ENCODE measurements at places on chromosomes 1 and 21.

DNA sequence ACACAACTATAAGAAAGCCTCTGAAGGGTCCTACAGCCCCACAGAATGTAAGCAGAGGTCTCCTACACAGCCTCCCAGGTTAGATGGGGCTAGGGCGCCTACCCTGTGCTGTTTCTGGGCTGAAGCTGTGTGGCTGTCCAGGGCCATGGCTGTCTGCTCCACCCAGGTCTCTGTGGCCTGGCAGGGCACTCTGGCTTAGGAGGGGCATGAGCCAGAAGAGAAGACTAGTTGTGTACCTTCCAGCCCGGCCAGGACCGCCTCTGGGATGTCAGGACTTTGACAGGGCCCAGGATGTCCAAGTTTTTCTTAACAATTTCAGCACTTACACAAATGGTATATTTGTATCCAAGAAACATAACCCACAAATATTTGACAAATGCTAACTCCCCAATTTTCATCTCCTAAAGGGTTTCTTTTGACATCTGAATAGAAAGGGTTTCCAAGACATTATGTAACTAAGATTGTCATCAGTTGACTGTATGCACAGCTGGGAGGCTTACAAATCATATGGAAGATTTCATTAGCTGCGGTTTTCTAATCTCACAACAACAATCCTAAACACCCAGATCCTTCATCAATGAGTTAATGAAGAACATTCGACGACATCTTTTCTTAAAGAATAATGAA lies 80.5 kb downstream of the HSF2BP start:
- DNase-seq, result no peak

- DNase-seq, result no peak
Measured at GRCh38 chr1:185734929-185735700, 924 bp downstream of the HMCN1 start.

- DNase-seq, result no peak
Measured at GRCh38 chr1:42793824-42794223, 9.0 kb downstream of the TMEM269 start.

- DNase-seq, result no peak
Measured at GRCh38 chr1:170284951-170285350, 139.2 kb downstream of the NTMT2 start.

DNA sequence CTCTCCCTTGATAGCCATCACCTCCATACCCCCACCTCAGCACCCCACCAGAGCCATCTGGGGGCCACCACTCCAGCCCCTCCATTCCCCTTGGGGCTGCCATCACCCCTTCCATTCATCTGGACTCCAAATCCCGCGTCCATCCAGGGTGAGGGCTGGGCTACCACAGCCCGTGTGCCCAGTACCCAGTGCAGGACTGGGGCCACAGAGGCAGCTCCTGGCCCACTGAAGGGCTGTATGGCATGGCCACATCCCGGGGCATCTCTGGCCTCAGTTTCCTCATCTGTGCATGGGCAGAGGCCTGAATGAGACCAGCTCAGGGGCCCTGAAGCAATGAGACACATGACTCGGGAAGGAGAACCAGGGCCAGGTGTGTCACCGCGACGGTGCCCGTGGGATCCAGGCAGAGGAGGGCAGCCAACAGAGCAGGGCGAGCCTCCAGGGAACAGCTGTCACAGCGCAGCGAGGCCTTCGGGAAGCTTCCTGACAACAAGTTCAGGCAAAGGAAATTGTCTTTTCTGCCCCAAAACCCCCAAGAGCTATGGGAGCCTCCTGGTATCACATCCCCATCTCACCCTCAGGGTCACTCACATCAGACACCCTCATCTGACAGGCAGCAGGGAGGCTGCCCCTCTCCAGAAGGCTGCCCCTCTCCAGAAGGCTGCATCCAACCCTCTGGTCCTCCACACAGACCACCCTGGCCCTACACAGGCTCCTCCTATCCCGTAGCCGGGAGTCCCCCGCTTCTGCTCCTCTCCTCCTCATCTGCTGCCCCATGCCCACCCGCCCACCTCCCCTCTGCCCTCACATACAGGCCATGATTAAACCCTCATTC lies 76.3 kb downstream of the MEGF6 start:
- no peak for DNase-seq

- DNase-seq, result no peak
Measured at GRCh38 chr1:119718972-119719371, 7.2 kb downstream of the PHGDH start.

DNA sequence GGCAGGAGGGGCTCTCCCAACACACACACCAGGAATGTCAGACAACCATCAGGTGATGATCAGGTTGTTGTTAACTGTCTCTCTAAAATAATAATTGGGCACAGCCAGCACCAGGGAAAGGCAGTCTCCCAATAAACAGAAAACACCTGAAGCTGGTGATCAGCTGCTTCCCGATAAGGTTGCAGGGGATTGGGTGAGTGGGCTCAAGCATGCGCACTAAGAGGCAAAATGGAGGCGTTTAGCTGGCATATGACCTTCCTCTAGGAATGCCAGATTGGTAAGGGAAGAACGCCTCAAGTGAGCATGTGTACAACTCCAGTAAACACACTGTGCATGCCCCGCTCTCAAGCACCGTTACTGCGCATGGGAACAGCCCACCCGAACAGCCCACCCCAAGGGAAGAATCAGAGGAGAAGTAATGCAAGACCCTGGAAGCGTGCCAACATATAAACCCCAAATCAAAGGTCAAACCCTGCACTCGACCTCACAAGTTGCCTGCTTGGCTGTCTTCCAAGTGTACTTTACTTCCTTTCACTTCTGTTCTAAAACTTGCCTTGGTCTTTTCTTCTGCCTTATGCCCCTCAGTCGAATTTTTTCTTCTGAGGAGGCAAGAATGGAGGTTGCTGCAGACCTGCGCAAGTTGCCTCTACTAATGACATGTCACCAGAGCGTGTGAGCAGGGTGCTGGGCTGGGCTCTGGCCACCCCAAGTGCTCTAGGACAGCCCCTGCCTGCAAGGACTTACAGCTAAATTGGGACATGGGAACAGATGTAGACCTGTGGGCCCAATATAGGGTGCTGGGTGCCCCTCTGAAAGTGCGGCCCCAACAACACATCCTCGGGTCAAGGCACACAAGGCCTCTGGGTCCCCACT lies 200.8 kb downstream of the RHOU start:
- no peak for DNase-seq

DNA sequence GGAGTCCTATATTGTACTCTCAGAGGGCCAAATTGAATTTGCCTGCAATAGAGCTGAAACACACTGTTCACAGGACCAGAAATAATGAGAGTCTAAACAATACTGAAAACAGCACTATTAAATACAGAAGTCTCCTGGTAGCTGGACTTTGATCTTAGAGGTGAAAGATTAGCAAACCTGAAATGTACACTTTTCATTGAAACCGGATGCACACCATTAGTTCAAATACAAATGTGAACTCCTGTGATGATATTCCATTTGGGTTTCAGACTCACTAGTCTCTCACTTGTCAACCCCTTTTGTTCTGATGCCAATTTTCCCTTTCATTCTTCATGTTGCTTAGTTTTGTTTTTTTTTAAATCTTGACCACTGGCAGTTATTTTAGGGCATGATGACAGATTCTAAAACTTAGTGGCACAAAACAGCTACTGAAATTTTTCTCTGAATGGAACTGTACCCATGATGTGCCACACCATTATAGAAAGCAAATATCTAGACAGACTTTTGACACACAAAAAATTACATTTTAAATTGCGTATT lies 5.9 kb upstream of the TNFSF4 start:
- no peak for DNase-seq

- no peak for DNase-seq
Measured at GRCh38 chr1:184049836-184050468, 1.6 kb upstream of the TSEN15 start.

GRCh38 chr21:22575165-22575584 lies 1577.0 kb downstream of the NCAM2 start:
- DNase-seq, result no peak

DNA sequence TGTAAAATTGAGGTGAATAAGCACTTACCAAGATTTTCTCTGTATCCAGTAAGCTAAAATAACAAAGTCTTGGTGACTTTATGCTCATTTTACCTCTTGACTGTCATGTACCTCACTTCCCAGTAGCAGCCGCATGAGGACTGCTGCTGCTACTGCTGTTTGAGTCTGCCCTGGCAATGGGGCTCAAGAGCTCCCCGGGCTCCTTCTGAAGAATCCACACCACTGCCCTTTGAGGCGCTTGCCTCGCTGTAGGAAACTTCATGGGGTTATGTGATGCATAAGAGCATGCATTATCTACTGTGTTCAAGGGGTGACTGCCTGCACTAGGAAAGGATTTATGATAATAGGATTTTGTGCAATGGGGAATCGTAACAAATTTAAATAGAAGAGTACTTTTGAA lies 113.5 kb downstream of the NTNG1 start:
- no peak for DNase-seq

DNA sequence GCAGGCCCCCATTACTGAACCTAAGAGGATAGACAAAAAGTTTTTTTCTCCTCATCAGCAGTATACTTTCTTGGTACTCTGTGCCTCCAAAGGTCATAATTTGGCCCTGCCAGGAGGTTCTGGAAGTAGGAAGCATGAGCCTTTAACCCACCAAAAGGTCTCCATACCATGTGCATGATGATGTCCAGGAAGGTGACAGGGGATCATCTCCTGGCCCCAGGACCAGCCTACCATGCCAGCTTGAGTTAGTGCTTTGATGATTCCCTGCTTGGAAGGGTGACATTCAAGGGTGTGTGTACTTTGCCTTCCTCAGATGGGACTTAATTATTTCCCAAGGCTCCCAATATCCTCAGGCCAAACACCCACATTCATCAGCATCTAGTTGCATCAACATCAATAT lies 6.3 kb upstream of the SPRR1A start:
- no peak for DNase-seq

DNA sequence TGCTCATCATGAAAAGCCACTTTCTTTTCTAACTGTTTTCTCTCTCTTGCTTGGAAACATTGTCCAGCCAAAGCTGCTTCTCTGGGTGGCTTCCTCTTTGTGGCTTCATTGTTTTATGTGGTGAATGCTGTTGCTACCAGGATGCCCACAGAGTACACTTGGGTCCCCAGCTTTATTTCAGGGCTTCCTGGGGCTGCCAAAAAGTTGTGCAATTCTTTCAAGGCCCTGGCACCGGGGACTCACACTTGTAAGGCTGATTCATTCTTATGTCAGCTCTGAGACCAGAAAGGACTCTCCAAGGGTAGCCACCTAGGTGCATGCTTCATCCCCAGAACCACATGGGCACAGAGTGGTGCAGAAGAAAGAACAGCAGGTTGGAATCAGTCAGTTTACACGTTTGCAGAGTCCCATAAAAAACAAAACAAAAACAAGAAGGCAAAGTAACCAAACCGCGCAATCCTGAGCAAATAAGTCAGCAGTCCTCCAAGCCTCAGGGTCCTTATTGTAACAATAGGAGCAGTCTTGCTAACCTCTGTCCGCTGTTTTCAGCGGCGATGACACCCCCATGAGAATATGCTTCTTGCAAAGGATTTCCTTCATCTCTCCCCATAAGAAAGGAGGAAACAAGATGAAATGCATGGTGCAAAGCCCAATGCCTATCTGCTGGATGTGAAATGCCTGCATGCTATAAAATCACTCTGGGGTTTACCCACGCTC lies 89.9 kb upstream of the SSX2IP start:
- no peak for DNase-seq

- DNase-seq, result no peak
Measured at GRCh38 chr1:103283841-103284669, 175.7 kb upstream of the COL11A1 start.

GRCh38 chr21:46160907-46161632 lies 5.7 kb upstream of the FTCD start:
- no peak for DNase-seq

DNA sequence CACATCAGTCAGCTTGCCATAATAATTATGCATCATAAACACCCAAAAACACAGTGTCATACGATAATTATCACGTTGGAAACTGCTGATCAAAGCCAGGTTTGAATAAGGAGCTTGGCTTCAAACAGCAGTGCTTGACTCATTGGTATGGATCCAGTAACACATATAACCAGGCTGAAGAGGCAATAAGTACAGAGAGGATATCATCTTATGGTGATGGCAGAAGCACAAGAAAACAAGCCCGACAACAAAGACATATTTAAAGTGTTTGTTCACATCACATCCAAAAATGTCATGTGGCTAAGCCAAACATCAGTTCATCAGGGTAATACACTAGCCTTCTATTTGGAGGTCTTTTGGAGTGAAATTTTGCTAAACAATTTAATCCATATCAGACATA lies 389.7 kb downstream of the NCAM2 start:
- DNase-seq, result no peak

DNA sequence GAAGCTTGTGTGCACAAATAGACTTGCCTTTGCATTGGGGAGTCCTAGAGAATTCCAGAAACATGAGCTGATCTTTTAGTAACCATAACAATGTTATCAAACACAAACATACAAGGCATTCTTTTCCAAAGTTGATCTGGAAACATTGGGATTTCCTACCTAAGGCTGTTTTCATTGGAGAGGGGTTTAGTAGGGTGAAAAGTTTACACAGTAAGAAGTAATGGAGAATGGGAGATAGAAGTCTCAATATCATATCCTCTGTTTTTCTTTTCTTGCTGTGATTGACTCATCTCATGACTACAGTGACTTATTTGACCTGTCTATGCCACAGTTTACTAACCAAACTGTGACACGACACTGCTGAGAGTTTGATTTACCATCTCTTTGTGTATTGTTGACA lies 65.6 kb upstream of the PLA2G4A start:
- no peak for DNase-seq

DNA sequence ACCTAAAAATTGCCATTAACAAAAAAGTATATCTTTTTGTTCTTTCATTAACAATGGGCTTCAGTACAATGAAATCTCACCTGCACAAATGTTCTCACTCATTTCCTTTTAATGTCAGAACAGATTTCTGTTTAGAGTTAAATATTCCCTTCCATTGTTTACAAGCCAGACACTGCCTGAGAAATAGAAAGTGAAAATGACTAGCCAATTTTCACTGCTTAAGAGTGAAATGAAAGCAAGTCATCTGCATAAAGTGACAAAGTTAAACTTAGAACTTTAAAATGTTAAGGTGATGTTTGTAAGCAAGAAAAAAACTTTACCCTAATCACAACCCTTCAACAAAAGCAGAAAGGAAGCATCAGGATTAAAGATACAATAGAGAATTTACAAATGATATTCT lies 27.5 kb downstream of the COA6 start:
- no peak for DNase-seq

- DNase-seq, result no peak
Measured at GRCh38 chr1:164937291-164937690, 378.3 kb downstream of the PBX1 start.

DNA sequence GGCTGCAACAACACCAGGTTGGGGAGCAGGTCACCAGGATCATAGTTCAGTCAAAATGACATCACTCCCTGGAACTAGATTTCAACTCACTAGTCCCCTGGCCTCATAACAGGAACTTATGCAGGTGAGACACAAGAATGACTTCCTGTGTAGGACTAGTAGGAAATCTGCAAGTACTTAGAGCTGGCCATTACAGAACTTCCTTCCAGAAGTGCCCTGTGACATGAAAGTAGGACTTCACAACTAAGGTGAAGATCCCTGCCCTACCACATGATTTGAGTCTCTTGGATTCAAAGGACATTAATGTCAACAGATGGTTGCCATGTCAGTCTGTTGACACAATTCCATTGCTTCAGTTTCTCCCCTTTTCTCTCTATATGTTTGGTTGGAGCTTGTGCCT lies 223.1 kb downstream of the RPS6KC1 start:
- DNase-seq, result no peak

All from esophagus squamous epithelium (tissue), 5 donors.